ENCODE measurements at places on chromosomes 11 and 22.

GRCh38 chr11:86565388-86565787 is 107.0 kb downstream of the ME3 start:
- no peak for DNase-seq

GRCh38 chr22:46681010-46681409 is 57.0 kb downstream of the CERK start:
- no peak for DNase-seq

DNA sequence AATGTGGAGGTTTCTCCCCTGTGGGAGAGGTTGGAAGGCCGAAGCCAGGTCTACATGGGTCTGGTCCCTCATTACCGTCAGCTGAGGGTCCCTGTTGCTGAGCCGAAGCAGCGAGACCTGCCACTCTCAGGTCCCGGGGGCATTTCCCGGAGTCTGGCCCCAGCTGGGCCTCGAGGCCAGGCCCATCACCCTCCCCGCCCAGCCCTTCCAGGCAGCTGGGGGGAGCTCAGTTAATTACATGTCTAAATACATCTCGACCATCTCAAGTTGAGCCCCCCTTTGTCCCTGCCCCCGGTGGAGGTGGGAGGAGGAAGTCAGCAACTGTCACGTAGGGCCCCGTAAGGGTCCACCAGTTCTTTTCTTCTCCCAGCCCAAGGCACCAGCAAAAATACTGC is 3.6 kb downstream of the CDKN1C start:
- no peak for DNase-seq

DNA sequence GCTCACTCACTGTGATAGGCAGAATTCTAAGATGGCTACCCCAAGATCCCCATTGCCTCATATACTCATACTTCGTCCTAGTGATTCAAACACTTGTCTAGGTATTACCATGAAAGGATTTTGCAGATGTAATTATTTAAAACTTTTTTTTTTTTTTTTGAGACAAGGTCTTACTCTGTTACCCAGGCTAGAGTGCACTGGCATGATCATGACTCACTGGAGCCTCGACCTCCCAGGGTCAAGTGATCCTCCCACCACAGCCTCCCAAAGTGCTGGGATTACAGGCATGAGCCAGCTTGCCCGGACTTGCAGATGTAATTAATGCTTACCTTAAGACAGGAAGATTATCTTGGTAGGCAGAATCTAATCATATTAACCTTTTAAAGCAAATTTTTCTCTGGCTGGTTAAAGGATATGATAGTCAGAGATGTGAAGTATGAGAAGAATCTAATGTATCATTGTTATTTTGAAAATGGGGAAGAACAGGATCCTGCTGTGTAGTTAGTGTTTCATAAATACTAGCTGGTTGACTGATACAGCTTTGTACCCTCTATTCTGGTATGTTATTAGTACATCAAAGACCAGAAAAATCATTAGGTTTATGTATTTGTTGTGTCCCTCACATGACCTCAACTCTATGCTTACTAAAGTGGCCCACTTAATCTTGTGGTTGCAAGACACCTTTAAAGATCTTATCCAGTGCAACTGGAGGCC is 35.5 kb downstream of the C2CD3 start:
- DNase-seq, result no peak

DNA sequence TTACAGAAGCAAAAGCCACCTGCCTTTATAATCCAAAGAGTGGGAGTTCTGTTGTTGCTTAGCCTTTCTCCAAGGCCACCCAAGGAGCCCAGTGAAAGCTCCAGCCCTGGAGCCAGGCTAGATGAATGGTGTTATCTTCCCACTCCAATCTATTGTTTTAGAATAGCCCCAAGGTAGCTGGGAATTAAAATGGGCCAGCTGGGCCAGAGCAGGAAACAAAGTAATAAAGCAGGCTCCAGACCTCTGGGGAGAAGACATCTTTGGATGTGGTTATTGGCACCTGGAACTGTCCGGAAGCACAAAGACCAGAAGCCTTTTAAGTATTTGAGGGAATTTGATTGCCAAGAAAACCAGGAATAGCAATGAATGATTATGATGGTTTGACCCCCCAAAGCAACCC is 8.8 kb downstream of the C11orf96 start:
- DNase-seq, result no peak

DNA sequence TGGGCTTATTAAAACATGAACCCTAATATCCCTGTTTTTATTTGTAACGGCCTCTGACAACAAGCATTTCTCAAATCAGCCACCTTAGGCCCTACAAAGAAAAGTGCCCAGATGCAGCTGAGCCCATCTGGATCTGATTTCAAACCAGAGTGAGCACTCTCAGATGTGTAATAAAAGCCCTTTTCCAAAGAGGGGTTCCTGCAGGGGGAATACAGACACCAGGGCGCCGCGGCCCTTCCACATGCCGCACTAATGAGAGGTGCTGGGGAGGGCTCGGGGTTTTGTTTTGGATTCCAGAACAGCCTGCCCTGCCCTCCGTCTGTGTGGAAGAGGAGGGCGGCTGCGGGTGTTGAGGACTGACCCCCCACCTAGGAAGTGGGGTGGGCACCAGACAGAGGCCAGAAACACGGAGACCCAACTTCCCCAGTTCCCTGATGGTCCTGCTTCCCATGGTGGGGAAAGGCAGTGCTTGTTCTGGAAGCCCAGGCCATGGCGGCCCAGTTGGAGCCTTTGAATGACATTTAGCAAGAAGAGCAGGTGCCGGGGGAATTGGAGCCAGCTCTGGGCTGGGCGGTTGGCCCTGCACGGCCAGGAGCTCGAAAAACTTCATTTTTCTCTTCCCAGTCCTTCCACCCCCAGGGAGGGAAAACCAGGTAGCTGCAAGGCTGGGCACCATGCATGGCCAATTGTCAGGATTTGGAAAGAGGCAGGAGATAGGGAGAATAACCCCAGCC is 63.7 kb downstream of the MACROD1 start:
- DNase-seq, result no peak
